ENCODE measurements at places on chromosomes 4 and X.

- DNase-seq = no peak
Measured at GRCh38 chr4:10456595-10457254, 501 bp downstream of the ZNF518B start.

DNA sequence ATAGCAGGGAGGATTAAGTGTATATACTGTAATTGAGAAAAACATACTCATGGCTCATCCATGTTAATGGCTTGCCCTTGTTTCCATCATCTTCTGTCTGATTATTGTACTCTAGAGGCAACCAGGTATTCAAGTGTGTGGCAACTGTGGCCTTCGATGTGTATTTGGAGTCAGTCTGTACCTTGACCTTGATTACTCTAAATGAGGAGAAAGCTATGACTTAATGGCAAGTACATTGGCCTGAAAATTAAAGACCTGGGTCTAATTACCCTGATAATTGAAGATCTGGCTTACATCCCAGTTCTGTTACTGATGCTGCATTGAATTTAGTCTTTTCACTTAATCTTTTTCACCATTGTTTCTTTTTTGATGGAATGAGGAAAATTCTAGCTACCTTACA, 409.2 kb downstream of the CCSER1 start:
- DNase-seq = no peak

DNA sequence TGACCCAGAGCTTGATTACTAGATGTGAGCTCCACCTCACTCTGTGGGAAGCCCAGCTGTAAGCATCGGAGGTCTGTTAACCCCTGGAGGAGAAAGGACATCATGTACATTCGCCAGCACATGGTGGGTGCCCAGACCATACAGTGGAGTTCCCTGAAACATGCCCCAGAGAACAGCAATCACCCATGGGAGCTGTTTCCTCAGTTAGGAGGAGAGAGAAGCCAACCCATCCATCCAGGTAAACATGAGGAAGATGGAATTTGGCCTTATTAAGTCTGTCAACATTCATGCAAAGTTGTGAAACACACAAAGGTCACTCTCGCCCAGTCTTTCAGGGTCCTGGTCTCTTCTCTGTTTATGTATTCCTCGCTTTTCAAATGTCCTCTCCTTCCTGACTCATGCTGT, 354.7 kb downstream of the ANK2 start:
- DNase-seq = no peak

GRCh38 chr4:3729188-3729881, 36.9 kb upstream of the ADRA2C start:
- no peak for DNase-seq
